ENCODE measurements at places on chromosomes 13 and 19.

DNA sequence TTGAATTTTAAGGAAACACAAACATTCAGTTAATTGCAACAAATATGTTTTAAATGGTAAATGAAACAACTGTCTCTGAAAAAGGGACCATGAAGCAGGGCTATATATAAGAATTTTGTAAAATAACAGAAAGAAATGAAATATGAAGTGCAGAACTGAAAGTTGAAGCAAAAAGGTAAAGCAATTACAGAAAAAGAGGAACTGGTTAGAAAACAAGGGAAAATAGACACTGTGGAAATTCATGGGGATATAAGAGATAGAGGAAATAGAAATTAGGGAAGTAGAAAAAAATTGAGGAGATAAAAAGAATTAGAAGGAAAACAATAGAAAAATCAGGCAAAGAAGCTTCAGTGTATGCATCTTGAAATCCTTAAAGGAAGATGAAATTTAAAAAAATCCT is 40.0 kb upstream of the TDRD3 start:
- DNase-seq = no peak

GRCh38 chr13:101706651-101707050 is 254.2 kb downstream of the ITGBL1 start:
- DNase-seq = peak; percentile 99

DNA sequence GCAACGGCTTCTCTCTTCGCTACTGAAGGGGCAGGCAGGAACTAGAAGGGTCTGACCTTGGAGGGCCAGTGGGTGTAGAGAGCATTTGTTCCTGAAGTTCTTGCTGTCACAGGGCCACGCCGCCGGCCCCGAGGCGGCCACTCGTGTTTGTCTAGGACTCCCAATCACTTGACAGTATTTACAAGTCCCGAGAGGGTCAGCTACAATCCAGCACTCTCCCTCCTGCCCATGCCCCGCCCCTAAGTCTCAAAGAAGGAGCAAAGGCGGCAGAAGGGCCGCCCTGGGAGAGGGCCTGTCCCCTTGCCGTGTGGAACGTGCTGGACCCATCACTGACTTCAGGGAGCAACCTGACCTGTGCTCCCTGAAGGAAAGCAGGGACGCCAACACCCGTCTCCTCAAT is 118.5 kb downstream of the STK24 start:
- no peak for DNase-seq

DNA sequence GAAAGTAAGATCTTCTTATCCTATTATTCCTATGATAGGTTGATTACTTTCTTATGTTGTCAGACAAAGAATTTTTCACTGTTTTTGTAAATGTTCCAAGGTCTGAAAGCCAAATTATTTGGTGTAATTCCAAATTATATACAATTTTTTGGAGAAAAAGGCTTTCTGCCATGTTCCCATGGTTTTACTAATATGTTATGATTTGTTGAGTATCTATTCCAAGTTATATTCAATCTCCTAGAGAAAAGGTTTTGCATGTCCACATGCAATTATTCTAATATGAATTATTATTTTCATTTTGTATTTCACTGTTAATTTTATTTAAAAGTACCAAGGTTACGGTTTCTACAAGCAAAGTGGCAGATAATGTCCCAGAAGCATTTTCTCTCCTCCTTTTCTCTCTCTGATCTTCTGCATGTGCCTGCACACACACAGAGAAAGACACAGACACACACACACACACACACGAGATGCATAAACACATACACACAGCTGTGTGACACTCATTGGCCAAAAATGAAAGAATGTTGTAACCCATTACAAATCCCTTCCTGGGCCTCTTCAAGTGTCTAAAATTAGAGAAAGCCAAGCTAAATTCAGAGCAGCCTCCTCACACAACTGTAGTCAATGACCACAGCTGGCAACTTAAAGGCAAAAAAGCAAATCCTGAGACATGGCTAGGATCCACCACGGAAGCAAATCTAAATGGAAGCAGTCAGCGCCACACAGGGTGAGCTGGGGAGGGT is 621.0 kb downstream of the EFNB2 start:
- peak; percentile 88 for DNase-seq

- peak; percentile 45 for DNase-seq
Observed at GRCh38 chr13:59531571-59532091, 632.1 kb downstream of the DIAPH3 start.

DNA sequence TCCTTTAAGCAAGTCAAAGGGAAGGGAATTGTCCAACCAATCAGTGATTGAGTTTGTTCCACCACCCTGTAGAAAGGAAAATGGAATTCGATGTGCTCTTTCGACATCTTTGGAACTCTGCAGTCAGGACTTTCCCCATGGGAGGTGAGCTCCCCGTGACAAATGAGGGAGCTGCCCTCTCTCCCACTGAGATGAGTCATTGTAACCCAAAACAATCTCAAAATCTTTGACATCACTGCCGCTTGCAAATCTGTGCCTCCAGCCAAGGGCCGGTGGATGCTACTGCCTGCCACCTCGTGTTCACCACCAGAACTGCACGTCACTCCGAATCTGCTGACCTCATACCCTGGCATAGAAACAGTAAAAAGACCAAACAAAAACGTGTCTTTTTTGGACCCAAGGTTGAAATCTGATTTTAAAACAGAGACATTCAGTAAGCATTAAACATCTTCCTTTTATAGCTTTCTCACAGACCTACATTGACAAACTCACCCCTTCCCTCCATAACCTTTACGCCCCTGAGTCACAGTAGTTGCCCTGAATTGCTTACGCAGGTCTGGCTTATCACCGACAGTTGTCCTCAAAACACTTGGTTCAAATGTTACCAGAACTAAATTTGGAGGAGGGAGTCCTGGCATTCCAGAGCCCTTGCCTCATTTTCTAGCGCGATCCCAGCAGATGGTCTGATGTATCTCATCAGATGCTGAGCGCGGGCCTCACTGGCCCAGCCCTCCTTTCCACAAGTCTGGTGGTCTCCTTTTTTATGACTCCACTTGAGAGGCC is 105.2 kb downstream of the COL4A2 start:
- peak; percentile 100 for DNase-seq

DNA sequence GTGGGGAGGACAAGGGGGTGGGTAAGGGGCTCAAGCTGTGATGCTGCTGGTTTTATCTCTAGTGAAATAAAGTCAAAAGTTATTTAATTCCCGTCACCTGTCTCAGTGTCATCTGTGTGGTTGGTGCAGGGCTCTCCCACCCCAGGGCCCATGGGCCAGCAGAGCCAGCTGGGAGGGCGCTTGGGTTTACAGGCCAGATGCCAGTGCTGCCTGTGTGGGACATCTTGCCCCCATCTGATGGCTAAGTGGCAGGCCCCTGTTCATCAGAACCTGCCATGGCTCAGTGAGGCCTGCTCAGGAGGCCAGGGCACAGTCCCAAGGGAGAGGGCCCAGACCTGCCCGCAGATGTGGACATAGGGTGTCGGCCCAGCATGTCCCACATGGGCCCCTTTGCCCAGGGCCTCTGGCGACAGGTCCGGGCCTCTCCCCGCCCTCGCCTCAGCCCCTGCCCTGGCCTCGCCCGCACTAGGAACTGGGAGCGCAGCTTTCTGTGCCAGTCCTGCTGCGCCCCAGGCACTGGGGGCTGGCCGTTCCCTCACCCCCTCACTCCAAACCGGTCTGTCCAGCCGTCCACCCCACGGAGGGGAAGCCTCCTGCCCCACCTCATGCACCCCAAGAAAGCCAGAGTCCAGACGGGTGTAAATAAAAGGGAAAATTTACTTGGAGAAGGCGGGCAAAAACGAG is 5.3 kb downstream of the ZNF296 start:
- DNase-seq = no peak

GRCh38 chr13:108249150-108249549 is 20.4 kb upstream of the TNFSF13B start:
- DNase-seq = no peak

GRCh38 chr13:36999054-36999714 is at the start of gene ALG5:
TSS of gene ALG5 (minus strand) at chr13:36999340. CDS start at chr13:36999300, 40 bp downstream.
- DNase-seq = peak; percentile 83

GRCh38 chr13:79776531-79777295 is 295.8 kb downstream of the NDFIP2 start:
- DNase-seq = peak; percentile 27

- DNase-seq = no peak
Observed at GRCh38 chr13:40221131-40221459, 445.3 kb downstream of the FOXO1 start.

DNA sequence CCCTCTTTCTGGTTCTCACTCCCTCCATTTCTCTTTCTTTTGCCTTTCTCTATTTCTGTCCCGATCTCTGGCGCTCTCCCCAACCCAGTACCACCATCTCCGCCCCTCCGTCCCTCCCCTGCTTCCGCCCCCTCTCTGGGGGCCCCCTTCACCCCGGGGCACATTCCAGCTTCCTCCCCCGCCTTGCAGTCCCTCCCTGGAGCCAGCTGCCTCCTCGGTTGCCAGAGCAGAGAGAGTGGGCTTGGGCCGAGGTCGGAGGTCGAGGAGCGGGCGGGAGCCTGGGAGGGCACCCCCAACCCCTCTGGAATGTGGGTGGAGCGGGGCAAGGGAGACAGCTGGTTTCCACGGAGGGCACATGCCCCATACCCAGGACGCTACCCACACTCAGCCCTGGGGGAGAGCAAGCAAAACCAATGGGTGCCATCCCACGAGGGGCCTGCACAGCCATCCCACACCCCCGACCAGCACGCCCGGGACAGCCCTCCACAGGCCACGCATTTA is 6.5 kb upstream of the CIRBP start:
- DNase-seq = no peak

DNA sequence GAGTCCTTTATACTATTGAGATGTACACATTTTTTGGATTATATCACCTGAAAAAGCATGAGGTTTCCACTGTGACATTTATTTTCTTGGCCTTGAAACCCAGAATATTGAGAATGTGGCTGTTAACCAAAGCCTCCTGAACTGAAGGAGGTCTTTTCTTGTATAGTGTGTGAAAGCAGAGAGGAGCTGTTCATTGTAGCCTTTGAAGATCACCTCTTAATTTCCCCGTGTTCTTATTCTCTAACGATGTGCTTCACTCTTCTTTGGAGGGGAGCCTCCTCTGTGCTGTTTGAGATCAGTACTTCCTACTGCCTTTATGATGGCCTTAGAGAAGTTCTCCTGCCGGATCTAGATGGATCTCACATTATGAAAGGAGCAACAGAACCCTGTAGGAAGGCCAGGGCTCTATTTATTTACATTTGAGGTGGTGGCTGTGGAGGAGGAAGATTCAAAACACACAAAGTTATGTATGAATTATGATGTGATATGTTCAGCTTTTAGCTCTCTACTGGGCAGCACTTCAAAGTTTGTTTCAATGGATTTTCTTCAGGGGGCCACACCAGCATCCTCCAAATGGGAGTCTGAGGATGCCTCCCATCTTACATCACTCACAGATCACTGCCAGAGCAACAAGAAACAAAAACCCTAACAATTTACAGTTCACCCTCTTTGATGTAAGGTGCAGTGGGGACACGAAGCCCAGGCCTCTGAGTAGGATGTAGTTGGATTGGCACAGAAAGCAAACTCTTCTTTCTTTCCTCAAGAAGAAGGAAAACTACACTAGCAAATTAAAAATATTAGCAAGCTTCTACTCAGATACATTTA is 322.3 kb downstream of the DLEU7 start:
- DNase-seq = no peak

GRCh38 chr13:32314271-32315237 is 609 bp downstream of the ZAR1L start:
- peak; percentile 72 for DNase-seq

DNA sequence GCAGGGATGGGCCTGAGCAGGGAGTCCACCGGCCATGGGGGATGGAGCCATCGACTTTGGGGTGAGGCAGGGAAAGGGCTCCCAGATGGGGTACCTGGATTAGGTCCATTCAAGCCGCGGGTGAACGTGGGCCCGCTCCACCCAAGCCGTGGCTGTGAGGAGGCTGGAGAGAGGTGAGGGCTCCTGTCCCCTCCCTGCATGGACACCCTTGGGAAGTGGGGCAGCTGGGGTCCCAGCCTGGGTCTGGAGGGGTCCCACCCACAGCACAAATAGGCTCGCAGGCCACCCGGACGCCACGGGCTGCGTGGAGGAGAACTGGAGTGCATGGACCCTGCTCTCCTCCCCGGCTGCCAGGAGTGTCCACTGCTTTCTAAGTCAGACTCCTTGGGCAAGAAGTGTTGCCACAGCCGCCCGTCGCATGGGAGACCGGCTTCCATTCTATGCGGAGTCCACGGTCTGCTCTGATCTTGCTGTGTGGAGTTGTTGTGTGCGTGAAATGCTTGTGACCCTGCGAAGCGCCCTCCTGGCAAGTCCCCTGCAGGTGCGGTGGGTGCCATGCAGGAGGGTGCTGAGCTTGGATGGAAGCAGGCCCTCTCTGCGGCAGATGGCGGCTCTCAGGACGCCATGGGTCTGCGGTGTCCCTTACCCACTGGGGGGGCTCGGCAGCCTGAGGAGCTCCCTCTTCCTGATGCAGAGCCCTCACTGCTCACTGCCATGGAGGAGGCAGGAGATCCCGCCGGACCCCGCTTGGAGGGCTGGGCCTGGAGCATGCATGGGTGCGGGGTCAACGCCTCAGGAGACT is 2.0 kb downstream of the DAZAP1 start:
- DNase-seq = no peak

DNA sequence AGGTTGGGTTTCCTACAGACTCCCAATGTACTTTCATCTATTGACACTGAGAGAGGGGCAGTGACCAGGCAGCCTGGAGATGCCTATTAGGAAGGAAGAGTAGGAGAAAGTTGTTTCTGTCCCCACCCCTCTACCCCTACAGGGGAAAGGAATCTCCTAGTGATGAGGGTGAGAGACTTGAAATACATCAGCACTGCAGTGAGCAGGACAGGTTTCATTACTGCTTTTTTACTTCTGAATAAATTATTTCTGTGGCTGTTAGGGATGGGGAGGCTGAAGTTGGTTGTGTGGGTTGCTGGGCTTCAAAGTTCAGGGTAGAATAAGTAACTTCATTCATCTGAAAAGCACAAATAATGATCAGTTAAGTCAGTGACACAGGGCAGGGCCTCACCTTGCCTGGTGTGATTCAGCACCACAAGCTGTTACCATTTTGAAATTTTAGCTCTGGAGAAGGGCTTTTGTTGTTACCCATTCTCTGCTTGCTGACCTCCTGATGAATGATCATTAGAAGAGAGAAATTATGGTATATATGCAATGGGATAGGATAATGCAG is 19.3 kb downstream of the CEACAM1 start:
- no peak for DNase-seq

DNA sequence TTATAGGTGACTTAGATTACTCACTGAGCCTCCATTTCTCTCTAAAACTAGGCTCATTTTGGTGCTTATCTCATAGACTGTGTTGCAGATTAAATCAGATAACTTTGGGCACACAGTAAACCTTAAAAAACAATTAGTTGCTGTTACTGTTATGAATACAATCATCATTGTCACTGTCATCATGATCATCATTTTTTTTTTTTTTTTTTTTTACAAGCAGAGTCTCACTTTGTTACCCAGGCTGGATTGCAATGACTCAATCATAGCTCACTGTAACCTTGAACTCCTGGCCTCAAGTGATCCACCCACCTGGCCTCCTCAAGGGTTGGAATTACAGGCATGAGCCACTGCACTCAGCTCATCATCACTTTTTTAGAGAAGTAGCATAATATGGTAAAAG is 60.0 kb downstream of the VWA8 start:
- DNase-seq = peak; percentile 25

- DNase-seq = no peak
Observed at GRCh38 chr13:23572836-23573235, 2.6 kb downstream of the TNFRSF19 start.

GRCh38 chr13:25179832-25180774 is 8.0 kb upstream of the AMER2 start:
- no peak for DNase-seq

- peak; percentile 31 for DNase-seq
Observed at GRCh38 chr13:95153647-95154412, 147.4 kb downstream of the ABCC4 start.

GRCh38 chr13:60397704-60398378 is 821 bp downstream of the TDRD3 start:
- DNase-seq = peak; percentile 63

GRCh38 chr13:27789495-27790303 is 2.6 kb upstream of the GSX1 start:
- no peak for DNase-seq
